ENCODE measurements at places on chromosomes 12 and 14.

GRCh38 chr12:63457857-63458256 lies 210.4 kb downstream of the DPY19L2 start:
- DNase-seq, result no peak

GRCh38 chr12:55847033-55847432 lies 4.3 kb upstream of the MMP19 start:
- DNase-seq, result no peak

DNA sequence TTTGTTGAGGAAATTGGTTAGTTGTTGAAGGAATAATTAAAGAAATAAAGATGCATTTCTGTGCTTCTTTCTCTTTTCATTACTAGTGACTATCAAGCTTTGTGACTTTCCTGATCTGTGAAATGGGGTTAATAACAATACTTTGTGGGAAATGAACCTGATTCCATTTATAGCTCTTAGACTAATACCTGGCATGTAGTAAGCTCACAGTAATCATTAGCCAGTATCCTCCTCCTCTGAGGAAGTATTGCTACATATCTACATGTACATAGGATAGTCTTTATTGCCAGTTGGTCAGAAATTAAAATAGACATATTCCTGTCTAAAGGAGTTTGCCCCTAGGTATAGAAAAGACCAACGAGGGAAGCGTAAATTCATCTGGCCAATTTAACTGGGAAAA lies 1.8 kb upstream of the CCDC198 start:
- DNase-seq, result no peak

- no peak for DNase-seq
Measured at GRCh38 chr14:74364271-74364880, 16.1 kb downstream of the VRTN start.

GRCh38 chr14:50062438-50063085 lies 53.8 kb downstream of the VCPKMT start:
- DNase-seq, result no peak

DNA sequence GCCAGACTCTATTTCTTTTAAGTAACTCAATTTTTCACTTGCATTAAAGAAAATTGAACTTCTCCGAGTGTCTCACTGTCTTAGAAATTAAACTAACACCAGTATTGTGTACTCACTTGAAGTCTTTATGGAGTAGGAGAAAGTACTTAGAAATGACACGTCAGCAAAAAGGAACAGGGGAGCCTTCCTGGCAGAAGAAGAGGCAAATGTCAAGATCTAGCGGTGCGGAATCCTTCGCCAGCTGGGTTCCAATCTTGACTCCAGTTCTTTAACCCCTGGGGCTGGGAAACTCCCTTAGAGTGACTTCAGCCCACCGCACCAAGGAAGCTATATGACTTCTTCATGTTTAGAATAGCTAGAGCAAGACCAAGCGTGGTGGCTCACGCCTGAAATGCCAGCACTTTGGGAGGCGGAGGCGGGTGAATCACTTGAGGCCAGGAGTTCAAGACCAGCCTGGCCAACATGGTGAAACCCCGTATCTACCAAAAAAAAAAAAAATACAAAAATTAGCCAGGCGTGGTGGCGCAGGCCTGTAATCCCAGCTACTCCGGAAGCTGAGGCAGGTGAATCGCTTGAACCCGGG lies 34.4 kb downstream of the WBP11 start:
- DNase-seq, result no peak

DNA sequence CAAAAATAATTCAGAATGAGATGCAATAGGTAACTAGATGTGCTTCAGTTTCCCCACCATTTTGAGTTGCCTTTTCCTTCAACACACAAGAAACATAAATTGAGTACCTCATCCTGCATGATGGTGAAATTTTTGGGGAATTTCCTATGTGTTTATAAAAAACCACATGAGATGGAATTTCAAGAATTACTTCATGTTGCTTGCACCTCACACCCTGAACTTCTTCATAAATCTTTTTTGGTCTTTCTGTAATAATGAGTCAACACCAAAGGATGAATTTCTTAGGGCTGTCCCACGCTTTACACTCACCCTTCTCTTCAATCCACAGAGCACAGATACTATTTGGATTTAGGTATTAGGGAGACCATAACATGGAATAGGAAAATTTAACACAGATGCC lies 22.6 kb upstream of the LUM start:
- DNase-seq, result no peak

DNA sequence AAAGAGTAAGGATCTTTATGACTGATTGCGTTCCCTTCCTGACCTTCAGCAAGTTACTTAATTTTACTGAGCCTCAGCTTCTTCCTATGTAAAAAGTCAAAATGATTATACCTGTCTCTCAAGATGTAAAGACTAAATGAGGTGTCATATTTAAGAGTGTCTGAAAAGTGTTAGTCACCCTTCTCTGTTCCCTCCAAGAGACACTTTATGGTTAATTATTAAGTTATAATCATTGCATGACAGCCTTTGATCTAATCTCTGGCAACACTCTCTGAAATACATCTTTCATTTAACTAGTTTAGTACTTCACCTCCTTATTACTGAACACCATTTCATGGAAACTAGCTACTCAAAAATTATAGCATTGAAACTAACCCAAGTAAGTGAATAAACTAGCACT lies 54.8 kb downstream of the BMAL2 start:
- DNase-seq, result no peak

DNA sequence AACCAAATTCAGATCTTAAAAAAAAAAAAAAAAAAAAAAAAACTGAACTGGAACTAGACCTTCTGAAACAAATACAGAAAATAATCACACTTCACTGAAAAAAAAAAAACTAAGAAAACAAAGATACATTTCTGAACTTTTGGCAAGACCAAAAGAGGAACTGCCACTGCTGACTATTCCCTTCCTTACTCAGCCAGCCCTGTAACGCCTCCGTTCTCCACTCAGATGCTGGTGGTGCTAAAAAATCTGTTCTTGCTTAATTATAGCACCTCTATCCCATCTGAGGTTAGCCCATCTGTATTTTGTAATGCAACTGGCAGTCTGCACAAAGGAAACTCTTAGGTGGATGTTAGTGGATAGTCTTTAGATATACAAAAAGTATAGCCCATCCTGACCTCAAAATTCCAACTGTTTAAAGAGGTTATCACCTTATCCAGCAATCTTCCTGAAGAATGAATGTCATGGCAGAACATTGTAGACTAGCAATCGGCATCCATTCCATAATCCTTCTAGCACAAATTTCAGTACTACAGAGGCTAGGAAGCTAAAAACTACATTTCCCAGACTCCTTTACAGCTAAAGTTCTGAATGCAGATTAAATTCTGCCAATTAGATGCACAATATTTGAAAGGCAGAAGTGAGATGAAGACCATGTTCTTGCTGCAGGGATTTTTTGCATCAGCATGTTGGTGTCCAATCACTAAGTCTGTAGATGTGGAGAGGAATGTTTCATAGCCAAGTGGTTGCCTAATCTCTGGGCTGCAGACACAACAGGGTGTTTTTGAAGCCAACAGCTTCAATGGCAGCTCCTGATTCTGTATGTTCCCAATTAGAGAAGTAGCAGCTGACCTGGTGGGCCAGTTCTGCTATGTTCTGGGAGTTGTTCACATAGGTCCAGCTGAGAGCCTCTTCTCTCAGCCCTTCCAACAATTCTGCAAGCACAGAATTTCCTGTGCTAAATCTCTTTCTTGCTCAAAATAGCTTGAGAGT lies 5.7 kb downstream of the MAP3K9 start:
- DNase-seq, result no peak

GRCh38 chr12:5201554-5202218 lies 158.0 kb downstream of the KCNA5 start:
- no peak for DNase-seq

DNA sequence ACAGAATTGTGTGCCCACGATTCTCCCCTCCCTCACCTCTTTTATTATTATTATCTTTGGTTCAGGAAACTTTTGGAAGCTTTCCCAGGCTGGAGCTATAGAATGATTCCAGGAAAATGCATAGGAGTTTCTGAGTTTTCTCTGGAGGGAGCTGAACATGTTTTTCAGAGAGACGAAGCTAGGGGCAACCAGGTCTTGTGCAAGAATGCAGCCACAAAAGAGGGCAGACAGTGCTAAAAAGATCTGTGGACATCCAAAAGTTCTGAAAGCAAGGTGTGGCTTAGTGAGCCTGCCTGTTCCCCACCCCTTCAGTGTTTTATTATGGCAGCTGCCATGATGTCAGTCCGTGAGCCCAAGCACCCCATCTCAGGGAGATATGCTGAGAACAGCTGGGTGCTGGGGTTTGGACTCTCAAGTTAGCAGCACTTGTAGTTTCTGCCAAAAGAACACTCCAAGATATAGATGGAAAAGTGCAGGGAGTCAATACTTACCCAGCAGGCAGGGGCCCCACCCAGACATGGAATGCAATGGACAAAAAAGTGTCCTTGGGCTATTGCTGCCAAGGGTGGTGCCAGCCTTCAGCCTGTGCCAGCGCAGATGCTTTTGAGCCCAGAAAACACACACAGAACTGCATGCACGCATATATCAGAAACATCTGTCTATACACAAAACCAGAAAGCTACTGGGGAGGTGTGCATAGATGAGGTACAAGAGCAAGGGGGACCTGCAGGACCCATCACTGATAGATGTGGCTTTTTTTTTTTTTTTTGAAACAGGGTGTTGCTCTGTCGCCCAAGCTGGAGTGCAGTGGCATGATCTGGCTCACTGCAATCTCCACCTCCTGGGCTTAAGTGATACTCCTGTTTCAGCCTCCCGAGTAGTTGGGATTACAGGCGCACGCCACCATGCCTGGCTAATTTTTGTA lies 17.0 kb upstream of the IRF2BPL start:
- no peak for DNase-seq

DNA sequence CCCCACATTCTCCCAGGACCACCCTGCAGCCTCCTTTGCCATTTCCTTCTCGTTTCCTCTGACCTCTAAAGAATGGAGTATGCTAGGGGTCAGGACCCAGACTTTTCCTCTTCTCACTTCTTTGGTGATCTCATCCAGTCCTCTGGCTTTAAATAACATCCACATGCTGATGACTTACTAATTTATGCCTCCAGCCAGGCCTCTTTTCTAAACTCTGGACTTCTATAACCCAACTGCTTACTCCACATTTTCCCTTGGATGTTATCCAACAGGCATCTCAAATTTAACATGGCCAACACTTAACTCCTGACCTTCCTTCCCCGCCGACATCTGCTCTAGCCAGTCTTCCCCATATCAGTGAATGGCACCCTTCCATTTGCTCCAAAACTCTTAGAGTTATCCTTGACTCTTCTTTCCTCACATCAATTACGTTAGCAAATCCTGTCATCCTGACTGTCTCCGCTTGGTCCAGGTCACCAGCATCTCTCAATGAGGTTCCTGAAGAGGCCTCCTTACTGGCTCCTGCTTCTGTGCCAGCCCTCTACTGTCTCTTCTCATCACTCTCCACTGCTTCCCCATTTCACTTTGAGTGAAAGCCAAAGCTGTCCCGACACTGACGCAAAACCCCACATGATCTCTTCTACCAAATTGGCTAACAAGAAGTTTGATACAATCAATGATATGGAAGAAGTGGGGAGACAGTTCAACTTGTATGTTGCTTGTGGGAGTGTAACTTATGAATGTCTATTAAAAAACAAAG lies 42.7 kb downstream of the TMBIM6 start:
- DNase-seq, result no peak

DNA sequence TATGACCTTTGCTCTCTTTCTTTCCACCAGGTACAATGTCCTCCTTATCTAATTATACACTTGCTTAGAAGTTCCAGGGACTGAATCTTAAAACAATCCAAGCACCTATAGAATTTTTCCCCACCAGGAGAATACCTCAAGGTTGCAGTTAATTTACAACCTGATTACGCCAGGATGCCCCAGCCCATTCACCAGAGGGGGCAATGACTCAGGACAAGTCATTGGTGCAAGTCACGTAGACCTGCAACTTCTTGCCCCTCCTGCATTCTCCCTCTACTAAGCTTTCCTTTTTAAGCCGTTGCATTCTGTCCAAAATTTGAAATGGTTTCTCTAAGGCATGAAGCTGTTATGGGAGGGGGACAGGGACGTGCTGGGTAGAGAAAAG lies 111.1 kb upstream of the SCAF11 start:
- no peak for DNase-seq

DNA sequence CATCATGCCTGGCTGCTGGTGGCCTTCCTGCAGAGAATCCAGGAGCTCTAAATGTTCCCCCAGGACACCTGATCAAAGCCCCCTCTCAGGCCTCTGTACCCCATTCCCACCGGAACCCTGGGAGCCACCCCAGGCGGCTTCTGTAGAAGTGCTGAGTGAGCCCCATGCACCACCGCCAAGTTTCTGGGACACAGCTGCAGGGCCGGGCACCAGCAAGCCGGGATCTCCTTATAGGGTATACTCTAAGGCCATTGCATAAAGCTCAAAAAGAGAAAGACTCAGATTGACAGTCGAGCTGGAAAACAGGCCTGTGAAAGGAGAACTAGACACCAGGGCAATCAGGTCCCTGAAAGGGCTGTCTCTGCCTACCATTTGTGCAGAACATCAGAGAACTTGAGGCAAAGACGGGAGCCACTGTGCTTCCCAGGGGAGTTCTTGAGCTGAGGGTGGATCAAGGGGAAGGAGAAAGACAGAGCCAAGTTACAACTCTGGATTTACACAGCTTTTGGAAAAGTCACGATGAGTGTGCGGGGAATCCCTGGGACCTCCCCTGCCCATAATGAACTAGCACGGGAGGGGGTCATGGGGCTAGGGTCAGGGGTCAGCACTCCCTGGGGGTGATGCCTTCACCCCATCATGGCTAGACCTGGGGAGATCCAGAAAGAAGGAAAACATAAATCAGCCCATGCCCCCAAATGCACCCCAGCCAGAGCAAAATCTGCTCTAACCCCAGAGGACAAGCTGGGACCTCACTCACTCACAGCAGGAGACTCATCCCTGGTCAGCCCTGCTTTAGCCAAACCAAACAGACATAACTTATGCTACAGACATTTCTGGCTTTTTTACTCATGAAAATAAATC lies 51.1 kb downstream of the ITPK1 start:
- DNase-seq, result no peak

- DNase-seq, result no peak
Measured at GRCh38 chr12:108004319-108004718, 124.8 kb upstream of the WSCD2 start.

- no peak for DNase-seq
Measured at GRCh38 chr12:93152617-93153016, 223.5 kb upstream of the EEA1 start.

DNA sequence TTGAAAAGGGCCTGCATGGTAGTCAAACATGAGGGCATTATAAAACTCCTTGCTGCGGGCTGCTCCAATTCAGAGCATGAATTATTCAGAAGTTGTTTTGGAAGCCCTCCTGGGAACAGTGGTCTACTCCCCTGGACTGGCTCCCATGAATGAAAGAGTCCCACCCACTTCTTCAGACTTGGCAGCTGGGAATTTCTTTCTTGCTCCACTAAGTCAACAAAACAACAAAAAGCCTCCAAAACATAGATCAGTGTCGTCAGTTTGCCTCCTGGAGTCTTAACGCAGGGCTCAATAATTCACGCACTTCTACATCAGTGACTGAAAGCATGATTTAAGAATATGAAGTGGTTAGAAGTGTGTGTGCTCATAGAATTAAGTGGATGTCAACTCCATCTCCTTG lies 37.9 kb downstream of the AKAP6 start:
- DNase-seq, result no peak

- no peak for DNase-seq
Measured at GRCh38 chr14:59360923-59361794, 104.0 kb downstream of the GPR135 start.
